Left kidney (tissue), 8 donors: ENCODE measurements at places on chromosomes 12 and 14. TPM values are rescaled to one million over a fixed set of nuclear protein-coding genes. Genes with fewer than 3 reads are reported as not detected.

GRCh38 chr14:71529848-71530247, 402.4 kb upstream of the RGS6 start:
- DNase-seq = no peak

DNA sequence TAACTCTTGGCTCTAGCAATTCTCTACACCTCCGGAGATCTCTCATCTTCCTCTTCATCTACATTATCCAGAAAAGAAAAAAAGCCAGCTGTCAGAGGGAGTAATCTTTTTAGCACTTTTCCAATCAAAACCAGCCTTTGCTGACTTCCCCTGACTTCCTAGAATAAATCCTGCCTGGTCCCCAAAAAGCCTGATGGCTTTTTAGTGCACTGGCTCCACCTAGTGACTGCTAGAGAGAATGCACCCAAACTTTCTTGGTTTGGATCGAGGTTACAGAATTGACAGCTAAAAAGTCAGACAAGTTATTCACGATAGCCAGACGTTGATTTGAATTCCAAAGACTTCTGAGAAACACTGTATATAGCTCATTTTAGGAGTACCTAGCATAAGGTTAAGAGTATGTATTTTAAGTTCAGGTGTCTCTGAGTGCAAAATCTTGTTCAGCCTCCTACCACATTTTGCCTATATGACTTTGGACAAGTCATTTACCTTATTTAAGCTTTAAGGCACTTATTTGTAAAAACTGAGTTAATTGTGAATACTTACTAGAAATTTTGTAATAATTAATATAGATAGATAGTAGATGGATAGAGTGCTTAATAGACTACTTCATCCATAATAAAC, 185.7 kb upstream of the GRIN2B start:
- peak; percentile 68 for DNase-seq

DNA sequence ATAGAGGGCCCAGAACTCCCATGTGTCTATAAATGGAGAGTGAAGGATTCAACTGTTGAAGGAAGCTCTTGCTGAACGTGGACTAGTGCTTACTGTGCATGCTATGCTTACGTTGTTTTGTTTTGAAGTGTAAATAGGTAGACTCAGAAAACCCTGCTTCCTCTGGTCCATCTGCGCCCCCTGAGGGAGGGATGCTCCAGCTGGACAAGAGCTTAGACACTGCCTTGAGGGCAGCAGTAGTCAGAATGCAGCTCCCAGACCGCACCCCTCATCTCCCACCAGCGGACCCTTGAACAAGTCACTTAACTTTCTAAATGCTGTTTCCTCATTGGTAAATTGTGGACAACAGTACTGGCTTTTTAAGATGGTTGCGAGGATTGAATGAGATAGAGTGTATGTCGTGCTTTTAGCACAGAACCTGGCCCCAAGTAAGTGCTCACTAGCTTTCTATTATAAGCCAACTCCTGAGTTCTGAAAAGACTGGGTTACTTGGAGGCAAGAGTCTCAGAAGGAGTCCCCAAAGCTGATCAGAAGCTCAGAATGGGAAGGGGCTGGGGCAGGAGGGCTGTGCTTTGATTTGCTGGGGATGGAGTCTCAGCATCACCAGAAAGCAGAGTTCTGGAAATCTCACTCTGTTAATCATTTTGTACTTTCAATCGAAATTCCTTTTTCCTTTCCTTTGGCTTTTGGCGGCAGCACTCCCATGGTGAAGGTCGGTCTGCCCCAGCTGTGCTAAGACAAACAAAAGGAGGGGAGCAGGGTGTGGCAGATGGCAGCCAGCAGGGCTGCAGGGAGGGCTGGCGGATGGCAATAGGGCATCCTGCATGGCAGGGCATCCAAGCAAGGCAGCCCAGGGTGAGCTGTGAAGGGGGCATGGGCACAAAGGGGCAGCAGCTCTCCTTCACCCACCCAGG, 15.6 kb downstream of the AGAP2 start:
- no peak for DNase-seq

DNA sequence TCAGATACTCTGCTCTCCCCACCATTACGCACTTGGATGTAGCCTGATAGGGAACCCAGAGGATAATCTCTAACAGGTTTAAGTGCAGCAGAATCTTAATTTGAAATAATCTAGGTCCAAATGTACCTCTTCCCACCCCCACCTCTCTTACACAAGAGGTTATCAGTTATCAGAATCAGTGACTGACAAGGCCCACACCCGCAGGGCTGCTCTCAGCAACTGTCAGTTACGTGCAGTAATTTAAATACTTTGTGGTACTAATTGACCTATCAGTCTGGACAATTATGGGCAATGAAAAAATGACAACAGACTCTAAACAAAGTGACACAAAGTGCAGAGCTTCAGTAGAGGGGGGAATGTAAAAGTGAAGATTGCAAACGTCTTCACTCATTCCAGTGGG, 74.0 kb downstream of the CLIP1 start:
- DNase-seq = no peak

DNA sequence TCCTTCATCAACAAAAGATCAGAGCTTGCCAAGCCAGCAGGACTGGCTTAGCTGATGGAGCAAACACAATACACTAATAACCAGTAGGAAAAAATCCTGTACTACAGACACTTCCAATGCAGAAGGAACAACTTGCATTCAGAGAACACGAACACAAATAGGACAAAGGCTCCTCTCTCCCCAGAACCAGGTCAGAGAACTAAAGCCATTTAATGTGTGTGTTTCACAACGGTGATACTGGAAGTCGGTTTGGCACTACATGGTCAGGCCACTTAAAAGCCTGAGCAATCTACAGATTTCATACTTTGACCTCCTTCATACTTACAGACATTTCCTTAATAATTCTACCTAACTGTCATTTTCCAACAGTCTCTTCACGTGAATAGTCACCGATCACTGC, 6.3 kb downstream of the CS start:
- no peak for DNase-seq

SYCP3 gene
- 1.2 TPM for polyA plus RNA-seq

PMEL gene
- 3.9 TPM for polyA plus RNA-seq
